Sigmoid colon (tissue), 7 donors: ENCODE measurements at places on chromosomes 3 and 15. TPM values are rescaled to one million over a fixed set of nuclear protein-coding genes. Genes with fewer than 3 reads are reported as not detected.
A peak's percentile ranks its signal among the peaks of the same experiment; 100 is the strongest.

- H3K4me3 ChIP-seq: no peak overlapping the region
- H3K4me1 ChIP-seq: no peaks in the 10 kb centered on the region
- no peaks in the 10 kb centered on the region for H3K36me3 ChIP-seq
- no peak for DNase-seq
Measured at GRCh38 chr3:78041486-78041885, 1001.6 kb downstream of the ROBO2 start.

- DNase-seq: no peak
- H3K27ac ChIP-seq: peak overlapping the region; percentile 44
- H3K27me3 ChIP-seq: no peaks in the 10 kb centered on the region
- peaks cover 28% of the 10 kb centered on the region for H3K4me1 ChIP-seq
- no peaks in the 10 kb centered on the region for H3K36me3 ChIP-seq
Measured at GRCh38 chr3:120767106-120767505, 24.6 kb downstream of the GTF2E1 start.

DNA sequence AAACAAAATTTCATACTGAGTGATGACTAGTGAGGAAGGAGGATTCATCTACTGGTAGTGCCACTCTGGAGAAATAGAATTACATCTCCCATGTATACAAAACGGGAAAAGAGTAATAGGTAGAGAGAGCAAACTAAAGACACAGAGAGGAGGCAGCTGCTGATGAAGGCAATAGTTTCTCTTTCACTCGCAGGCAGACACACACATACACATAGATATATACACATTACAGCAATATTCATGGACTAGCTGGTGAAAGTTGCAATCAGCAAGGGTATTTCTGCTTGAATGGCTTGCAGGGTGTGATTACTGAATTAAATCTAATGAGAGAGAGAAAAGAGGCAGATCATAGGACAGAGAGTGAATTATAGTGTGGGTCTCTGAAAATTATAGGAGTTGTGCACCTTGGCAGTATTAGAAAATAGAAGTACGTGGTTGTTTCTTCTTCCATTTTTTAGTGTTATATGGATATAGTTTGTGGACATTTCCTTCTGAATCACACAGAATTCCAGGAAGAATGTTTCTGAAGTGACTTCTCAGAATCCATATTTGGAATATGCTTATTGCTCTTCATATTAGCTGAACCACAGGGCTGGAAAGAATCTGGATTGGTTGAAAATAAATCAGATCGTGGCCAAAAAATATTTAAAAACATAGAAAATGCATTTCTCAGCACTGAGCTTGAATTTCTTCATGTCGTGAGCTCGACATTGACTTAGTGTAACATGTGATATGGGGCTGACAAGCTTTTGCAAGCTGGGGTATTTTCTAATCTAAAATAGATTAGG, 991.2 kb downstream of the TUSC7 start:
- peaks cover 2% of the 10 kb centered on the region for H3K4me1 ChIP-seq
- H3K27me3 ChIP-seq: no peaks in the 10 kb centered on the region
- H3K27ac ChIP-seq: no peak overlapping the region
- peak overlapping the region; percentile 9 for H3K4me3 ChIP-seq
- H3K36me3 ChIP-seq: no peaks in the 10 kb centered on the region

FANCD2 gene
- 2.9 TPM for total RNA-seq

DNA sequence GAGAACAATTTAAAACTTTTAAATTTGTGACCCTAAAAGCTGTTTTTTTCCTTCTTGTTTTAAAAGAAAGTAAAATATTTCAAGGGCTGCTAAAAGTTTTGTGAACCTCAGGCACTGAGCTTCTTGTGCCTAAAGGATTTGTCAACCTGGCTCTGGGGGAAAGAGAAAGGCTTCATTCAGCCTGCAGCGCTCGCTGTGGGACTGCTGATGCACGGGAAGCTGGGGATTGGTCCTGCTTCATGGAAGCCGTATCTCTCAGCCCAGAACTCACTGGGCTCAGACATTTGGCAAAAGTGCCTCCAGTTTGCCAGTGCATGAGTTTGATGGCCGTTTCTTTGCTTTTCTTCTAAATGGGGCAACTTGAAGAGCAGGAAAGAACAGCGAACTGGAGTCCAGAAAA, 30.8 kb downstream of the TPRG1 start:
- H3K4me3 ChIP-seq: no peak overlapping the region
- no peak overlapping the region for H3K27ac ChIP-seq
- DNase-seq: no peak
- H3K36me3 ChIP-seq: no peaks in the 10 kb centered on the region
- H3K4me1 ChIP-seq: no peaks in the 10 kb centered on the region

NPAP1 gene
- total RNA-seq: not detected

GRCh38 chr3:56778893-56779292, 22.9 kb downstream of the ARHGEF3 start:
- H3K4me1 ChIP-seq: peaks cover 47% of the 10 kb centered on the region
- no peaks in the 10 kb centered on the region for H3K36me3 ChIP-seq
- H3K4me3 ChIP-seq: no peak overlapping the region
- no peaks in the 10 kb centered on the region for H3K27me3 ChIP-seq
- DNase-seq: no peak

GRCh38 chr3:133887803-133888703, 7.6 kb downstream of the RAB6B start:
- no peaks in the 10 kb centered on the region for H3K36me3 ChIP-seq
- H3K27me3 ChIP-seq: no peaks in the 10 kb centered on the region
- DNase-seq: no peak
- no peak overlapping the region for H3K27ac ChIP-seq
- H3K4me3 ChIP-seq: no peak overlapping the region

DNA sequence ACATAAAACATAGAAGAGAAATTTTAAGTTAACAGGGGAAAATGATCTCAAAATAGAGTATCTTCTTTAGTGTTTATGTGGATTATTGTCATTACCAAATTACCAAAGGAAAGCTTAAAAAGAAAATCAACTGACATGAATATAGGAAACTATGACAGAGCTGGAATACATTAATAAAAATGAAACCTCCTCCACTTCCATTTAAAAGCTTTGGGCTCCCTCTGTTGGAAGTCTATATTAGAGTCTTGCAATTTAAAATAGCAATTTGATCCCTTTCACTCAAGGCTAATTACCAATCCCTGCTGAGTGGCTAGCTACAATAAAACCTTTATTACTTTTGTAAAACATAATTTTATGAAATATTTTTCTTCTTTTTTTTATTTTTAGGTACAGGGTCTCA, 61.4 kb upstream of the IMPG2 start:
- H3K36me3 ChIP-seq: no peaks in the 10 kb centered on the region
- DNase-seq: no peak
- H3K4me3 ChIP-seq: no peak overlapping the region

DNA sequence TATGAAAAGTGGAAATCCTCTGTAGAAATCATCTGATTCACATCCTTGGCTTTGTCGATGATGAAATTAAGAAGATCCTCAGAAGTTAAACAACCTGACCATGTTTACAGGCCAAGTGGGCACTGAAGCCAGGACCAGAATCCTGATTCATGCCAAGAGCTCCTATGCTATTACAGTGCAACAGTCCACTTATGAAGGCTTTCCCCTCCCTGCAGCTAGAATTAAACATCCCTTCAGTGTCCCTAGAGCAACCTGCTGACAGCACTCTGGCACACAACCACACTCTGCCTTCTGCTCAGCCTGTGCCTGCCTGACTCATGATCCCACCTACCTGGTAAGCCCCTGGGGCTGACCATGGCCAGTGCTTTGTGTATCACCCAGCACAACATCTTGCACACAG, 33.8 kb downstream of the TXNRD3 start:
- no peaks in the 10 kb centered on the region for H3K27me3 ChIP-seq
- H3K27ac ChIP-seq: no peak overlapping the region
- DNase-seq: no peak
- no peaks in the 10 kb centered on the region for H3K4me1 ChIP-seq
- peaks cover 3% of the 10 kb centered on the region for H3K36me3 ChIP-seq

SLC28A2 gene
- not detected for total RNA-seq

DNA sequence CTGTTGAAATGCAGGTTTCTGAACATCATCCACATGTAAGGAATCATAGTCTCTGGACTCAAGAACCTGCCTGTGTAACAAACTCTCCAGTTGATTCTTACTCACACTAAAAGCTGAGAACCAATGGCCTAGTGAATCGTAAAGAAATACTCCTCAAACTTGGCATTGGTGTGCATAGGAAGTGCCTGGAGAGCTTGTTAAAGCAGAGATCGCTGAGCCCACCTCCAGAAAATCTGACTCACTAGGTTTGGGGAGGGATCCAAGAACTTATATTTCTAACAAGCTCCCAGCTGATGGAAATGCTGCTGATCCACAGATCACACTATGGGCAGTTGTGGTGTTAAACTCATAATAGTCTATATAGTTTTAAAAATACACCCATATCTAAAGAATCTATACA, 55.8 kb upstream of the LMCD1 start:
- no peaks in the 10 kb centered on the region for H3K36me3 ChIP-seq
- no peak overlapping the region for H3K27ac ChIP-seq
- no peak overlapping the region for H3K4me3 ChIP-seq
- peaks cover 40% of the 10 kb centered on the region for H3K4me1 ChIP-seq

NANOGP8 gene
- total RNA-seq: 1.2 TPM

ZNF80 gene
- total RNA-seq: not detected

GRCh38 chr3:192413461-192413860, 313.9 kb downstream of the FGF12 start:
- H3K27me3 ChIP-seq: peaks cover 15% of the 10 kb centered on the region
- DNase-seq: no peak
- peaks cover 18% of the 10 kb centered on the region for H3K4me1 ChIP-seq
- H3K36me3 ChIP-seq: no peaks in the 10 kb centered on the region
- H3K27ac ChIP-seq: no peak overlapping the region

DNA sequence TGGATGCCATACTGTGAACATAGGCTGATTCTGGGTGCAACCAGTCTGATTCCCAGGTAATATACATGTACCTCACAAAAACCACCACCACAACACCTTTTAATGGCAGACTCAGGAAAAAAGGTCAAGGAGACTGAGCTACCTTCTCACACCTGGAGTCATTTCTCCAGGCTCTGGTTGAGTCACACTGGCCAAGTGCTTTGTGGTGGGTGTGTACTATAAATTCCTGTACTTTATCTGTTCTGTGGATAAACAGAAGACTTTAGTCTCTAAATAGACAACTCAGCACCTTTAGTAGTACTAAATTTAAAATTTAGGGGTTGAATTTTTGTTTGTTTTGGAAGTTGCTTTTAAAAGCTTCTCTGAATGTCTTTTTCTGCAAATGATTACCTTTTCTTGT, 46.7 kb downstream of the TOP2B start:
- no peaks in the 10 kb centered on the region for H3K27me3 ChIP-seq
- no peak overlapping the region for H3K4me3 ChIP-seq
- no peak overlapping the region for H3K27ac ChIP-seq
- peaks cover 12% of the 10 kb centered on the region for H3K36me3 ChIP-seq
- DNase-seq: no peak

DNA sequence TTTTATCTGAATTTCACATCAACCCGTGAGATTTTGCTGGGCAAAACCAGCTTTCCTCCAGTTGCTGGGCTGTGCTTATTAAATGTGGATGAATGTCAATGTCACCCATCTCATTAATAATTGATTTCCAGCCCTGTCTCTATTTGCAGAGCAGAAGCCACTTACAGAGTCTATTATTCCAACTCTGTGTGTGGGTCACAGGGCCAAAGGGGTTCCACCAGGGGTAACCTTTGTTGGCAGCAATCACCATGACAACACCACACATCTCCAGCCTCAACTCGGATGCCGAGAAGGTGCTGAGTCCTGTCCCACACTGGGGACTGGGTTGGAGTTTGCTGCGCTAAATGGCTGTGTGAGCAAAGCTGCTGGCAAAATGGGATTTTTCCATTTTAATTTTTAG, 51.1 kb upstream of the WNT5A start:
- H3K4me3 ChIP-seq: no peak overlapping the region
- H3K27me3 ChIP-seq: no peaks in the 10 kb centered on the region
- no peaks in the 10 kb centered on the region for H3K4me1 ChIP-seq

MED12L gene
- total RNA-seq: 0.71 TPM

OXTR gene
- 0.41 TPM for total RNA-seq

DNA sequence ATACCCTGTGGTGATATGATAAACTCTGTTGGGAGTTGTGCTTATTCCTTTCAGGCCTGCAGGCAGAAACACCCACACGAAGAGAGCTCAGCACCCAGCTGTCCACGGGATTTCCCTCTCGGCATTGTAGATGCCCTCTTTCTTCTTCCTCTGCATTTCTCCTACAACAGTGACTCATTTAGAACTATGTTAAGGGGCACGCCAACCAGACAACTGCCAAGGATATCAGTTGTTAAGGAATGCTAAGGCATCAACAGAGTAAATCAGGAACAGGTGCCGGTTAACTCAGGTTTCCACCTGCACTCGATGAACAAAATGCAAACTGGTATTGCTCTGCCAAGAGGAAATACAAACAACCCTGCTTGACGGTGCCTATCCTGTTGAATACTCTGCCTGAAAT, 270.0 kb upstream of the PEX5L start:
- H3K27me3 ChIP-seq: no peaks in the 10 kb centered on the region
- DNase-seq: no peak
- no peaks in the 10 kb centered on the region for H3K36me3 ChIP-seq

DNA sequence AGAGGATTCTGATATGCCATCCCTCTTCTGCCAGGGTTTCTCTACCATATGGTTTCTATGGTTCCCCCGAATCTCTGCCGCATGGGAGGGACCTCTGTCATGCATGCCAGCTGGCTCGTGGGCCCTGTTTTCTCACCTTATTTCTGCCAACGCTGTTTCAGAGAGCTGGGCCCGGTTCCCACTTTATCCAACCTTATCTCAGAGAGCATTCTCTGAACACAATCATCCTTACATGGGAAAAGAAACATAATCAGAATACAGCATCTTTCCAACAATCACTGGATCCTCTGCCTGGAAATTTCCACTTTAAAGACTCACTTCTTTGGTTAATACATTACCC, 234.5 kb upstream of the ZBTB20 start:
- no peak overlapping the region for H3K4me3 ChIP-seq
- H3K27ac ChIP-seq: no peak overlapping the region
- H3K36me3 ChIP-seq: no peaks in the 10 kb centered on the region

- no peak for DNase-seq
- no peaks in the 10 kb centered on the region for H3K27me3 ChIP-seq
- no peak overlapping the region for H3K27ac ChIP-seq
Measured at GRCh38 chr3:155861476-155862183, 7.4 kb upstream of the SLC33A1 start.

NMD3 gene
- total RNA-seq: 49.4 TPM

DNA sequence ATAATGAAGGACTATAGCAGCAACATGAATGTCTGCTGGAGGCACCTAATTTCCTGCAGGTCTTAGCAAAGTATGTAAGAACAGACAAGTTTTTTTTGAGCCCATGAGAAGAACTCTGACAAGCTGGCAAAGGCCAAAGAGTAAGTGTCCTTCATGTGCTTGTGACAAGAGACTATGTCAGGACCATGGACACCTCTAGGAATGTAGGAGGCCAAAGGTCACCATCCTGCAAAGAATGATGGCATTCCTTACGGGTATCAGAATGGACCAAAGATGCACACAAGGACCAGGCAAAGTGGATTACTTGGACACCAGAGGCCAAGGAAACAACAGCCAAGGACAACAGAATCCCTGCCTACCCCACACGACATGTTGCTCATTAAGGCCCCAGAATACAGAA, 858.5 kb upstream of the CFAP20DC start:
- no peaks in the 10 kb centered on the region for H3K4me1 ChIP-seq
- no peak overlapping the region for H3K27ac ChIP-seq
- H3K4me3 ChIP-seq: no peak overlapping the region
